ENCODE measurements at places on chromosomes 6 and 20.

DNA sequence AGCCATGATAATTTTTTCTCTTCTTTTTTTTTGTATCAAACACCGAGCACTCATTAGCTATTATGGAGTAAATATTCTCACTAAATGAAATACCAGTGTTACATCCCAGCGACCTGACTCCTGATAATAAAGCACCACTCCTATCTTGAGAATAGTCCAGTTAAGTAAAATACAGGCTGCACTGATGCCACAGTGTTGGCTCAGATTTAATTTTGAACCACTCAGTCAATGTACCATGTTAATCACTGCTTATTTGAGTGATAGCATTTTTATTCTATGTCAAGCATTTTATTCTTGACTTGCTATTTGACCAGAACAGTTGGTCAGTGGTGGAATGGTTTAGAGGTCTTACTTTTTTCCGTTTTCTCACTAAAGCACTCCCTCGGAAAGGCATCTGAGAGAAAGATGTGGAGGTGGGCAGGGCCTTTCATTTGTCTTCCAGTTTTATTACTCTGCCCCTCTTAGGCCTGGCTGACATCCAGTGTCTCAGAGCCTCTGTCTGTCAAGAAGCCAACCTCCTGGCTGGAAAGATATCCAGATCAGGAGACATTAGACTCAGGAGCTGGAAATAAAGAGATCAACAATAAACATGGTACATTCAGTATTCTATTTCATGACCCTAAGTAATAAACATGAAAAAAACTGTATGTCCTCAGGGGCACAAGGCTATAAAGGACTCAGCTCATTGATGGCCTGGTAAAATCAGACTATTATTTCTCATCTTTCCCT lies 457.8 kb downstream of the EPM2A start:
- no peak for DNase-seq

DNA sequence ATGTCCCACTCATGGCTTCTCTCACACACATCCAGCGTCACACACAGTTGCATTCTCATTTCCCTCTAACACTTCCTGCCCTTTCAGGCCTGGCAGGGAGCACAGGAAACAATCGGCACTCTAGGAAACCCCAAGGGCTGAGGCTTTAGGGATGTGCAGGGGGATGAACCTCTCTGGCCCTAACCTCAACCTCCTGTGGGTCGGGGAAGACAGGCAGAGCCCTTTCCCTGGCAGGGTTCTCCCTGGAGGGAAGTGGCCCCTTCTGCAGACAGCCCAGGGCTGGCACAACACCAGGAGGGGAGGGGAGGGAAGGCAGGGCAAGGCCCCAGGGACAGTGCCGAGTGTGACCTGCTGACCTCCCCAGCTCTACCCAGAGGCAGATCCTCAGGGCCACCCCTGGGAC lies 2.7 kb downstream of the TEAD3 start:
- DNase-seq, result no peak

DNA sequence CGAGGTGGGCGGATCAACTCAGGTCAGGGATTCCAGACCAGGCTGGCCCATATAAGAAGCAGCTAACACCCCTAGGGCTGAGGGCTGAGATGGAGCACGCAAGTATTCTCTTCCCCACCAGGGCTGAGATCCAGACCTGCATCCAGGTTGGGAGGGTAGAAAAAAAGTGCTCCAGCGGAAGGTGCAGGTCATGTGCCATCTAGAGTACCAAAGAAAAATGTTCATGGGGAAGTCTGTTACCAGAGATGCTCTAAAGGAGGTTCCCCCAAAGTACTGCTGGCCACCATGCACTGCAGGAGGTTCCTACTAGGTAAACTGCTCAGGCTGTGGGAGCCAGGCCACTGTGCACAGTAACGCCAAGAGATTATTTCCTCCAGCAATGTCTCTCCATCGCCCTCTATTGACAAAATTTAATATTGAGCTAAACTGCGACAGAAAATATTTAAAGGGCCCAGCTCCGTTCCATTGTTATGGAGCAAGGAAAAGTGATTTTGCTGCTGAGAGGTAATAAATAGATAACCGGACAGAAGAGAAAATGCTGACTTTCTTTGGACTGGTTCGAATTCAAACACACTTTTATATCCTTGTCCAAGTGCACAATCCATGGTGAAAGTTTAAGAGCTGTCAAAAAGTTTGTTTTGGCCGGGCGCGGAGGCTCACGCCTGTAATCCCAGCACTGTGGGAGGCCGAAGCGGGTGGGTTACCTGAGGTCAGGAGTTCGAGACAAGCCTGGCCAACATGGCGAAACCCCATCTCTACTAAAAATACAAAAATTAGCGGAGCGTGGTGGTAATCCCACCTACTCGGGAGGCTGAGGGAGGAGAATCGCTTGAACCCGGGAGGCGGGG lies 159.9 kb downstream of the OR2B2 start:
- no peak for DNase-seq

DNA sequence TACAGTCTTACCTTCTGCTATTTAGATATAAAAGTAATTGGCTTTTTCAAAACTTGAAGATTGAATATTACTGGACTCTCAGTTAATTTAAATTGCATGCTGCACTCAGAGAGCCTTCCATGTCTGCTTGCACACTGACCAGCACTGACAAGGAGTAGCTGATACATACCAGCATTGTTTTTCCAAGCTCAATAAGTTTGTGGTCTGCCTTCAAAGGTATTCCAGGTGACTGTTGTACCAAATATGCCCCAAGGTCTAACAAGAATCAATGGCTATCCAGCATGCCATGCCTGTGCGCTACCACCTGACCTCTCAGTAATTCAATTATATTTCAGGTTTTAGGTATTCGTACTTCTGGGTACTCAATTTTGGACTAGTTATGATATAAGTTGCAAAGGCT lies 30.0 kb downstream of the BEND6 start:
- no peak for DNase-seq

DNA sequence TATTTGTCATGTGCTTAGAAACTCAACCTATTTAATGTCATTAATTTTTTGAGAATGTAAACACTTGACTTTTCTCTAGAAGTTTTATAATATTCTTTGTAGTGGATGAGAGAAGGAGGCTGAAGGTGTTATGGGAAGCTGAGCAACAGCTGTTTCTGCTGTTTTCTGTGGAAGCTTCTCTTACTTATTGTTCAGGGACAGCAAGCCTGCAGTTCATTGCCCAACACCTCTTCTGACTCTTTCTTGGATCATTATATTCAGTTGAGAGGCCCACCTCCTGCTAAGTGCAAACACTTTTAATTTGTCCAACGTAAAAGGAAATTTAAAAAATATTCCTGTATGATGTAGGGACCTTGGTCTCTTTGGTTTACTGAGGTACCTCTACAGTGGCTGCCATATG lies 12.0 kb upstream of the ADGRF4 start:
- DNase-seq, result no peak

GRCh38 chr6:35044761-35045421 lies 96.2 kb downstream of the TCP11 start:
- DNase-seq, result no peak

DNA sequence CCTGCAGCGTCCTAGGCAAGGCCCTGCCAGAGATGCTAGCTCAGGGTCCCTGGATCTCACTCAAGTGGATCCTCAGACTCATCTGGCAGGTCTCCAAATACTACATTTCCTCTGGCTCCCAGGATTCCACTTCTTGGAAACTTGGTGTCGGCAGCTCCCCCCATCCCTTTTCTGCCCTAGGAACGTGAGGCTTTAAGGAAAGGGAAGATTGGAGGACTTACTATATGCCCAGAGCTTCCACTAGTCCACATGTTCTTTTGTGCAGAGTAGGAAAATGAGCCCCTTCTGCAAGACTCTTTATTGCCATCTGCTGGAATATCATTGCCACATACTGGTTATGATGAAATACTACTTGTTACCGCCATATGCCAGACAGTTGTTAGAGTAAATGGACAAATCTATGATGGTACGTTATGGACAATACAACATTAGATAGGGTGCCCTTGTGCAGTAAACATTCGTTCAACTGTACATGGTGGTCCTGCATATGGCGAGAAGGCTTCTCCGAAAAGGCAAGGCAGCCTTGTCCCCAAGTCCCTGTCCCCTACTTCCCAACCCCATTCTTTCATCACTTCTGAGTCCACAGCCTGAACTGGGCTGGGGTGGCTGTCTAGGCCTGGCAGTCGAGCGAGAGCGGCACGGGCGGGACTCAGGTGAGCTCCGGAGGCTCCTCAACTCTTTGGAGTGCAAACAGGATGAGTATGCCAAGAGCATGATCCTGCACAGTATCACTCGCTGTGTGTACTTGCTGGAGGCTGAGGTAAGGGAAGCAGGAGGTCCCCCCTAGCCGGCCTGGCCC lies 780 bp downstream of the ARMC12 start:
- no peak for DNase-seq

GRCh38 chr6:62265906-62266525 lies 20.0 kb downstream of the KHDRBS2 start:
- no peak for DNase-seq

GRCh38 chr6:156691018-156691417 lies 86.2 kb upstream of the ARID1B start:
- DNase-seq, result no peak

- no peak for DNase-seq
Observed at GRCh38 chr6:36924131-36924530, 30.4 kb upstream of the PI16 start.

DNA sequence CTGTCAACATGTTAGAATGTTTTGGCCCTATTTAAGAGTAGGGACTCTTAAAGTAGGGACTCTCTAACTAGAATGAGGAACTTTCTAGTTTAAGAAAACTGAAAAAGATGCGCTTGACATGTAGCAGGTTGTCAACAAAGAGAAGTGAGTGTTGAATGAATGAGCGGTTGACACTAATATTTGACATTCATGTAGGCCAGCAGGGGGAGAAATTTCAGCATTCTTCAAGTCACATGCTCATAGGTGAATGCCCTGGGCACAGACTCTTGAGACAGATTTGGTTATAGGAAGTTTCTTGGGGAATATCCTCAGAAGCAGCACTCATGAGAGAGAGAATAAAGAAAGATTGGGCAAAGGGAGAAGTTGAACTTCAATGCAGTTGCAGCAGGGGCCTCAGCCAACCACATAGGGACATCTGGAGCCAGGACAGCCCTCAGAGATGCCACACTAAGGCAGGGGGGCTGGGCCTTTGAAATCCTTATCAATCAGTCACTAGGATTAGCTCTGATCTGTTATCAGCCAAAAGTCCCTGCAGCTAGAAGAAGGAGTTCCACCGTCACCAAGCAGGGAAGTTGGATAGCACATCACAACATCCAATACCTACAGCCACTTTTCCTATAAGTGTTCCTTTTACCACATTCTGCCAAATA lies 145.1 kb upstream of the FKBP1C start:
- DNase-seq, result no peak

GRCh38 chr6:113558966-113559365 lies 298.2 kb upstream of the MARCKS start:
- no peak for DNase-seq

DNA sequence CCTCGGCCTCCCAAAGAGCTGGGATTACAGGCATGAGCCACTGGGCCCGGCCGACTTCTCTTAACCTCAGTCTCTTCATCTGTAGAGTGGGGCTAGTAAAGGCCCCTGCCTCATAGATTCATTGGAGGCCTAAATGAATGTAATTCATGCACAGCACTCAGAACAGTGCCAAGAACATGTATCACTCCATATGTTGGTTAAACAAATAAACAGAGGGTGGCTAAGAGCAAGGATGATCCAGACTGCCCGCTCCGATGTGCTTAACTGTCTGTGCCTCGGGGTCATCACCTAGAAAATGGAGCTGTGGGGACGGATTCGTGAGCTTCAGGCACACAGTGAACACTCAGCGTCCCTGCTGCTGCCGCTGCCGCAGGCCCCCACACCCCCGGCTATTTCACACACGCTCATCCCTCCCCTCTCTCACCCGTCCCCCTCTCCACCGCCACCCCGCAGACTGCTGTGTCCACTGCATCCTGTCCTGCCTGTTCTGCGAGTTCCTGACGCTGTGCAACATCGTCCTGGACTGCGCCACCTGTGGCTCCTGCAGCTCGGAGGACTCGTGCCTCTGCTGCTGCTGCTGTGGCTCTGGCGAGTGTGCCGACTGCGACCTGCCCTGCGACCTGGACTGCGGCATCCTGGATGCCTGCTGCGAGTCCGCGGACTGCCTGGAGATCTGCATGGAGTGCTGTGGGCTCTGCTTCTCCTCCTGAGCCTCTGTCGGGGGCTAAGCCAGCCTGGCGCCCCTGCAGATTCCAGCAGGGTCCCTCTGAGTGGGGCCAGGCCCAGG lies 14.8 kb downstream of the MDFI start:
- no peak for DNase-seq

DNA sequence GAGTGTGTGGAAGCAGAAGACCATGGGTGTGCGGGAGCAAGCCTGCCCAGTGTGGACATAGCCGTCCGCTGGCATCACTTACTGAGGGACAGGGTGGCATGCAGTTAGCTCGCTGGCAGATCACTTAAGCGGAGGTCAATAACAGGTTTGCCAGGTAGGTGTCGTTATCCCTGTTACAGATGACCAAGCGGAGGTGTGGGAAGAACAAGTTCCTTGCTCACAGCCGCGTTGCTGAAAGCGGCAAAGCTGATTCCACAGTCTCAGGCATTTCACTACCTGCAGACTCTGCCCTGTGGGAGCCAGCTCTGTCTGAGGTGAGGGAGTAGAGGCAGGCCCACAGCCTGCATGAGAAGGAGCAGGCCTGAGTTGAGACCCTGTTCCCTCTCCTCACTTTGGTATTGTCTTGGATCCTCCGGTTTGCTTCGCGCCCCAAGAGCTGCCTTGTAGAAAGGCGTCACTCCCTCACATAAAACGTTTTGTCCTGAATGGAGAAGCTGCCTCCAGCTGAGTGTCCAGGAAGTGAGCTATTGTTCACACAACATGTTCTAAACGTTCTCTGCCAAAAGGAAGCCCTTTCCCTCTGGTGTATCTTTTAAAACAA lies 96.9 kb downstream of the TCP11 start:
- peak; percentile 57 for DNase-seq

DNA sequence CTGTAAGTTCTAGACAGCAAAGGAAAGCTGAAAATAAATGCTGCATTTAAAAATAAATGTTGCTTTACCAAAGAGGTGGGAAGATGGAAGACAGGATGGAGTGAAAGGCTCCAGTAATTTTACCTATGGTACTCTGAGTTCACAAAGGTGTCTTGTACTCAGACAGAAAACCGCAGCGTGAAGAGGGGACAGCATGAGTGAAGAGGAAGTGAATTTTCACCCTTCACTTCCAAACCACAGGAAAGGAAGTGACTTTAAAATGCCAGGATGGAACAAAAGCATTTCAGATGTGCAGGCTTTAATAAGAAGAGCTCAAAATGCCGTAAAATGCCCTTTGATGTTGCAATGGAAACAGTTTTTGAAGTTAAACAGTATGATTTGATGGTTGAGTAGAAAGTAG lies 91.2 kb upstream of the TINAG start:
- no peak for DNase-seq

- no peak for DNase-seq
Observed at GRCh38 chr20:59010995-59011873, 4.2 kb upstream of the CTSZ start.

Data from NT2/D1 (cell line).